ENCODE measurements at places on chromosomes 3 and 15.

DNA sequence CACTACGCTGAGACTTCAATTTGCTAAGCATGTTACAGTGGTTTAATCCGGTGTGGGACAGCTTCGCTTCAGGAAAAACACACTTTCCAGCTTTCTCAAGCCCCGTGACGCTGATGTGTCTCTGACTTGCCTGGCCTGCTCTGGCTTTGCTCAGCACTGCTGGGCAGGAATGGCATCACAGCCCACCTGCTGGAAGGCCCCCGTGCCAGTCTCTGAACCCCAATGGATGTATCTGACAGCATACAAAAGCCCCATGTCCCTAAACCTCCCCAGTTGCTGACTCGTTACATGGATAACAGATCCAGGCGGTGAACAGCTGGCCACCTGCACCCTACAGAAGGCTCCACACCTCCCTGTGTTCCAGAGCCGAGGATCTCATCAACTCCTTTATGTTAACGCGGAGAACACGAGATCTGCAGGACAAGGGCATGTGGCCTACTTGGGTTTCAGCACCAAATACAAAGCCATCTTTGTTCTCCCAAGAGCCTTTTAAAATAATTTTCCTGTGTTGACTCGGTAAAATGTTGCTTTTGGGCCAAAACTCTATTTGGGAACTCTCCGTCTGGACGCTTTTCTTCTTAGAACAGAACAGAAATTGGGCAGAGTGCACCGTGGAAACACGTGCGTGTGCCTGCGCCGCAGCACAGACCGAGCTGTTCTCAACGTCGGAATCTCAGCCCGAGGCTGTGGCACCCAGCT, 61.4 kb downstream of the ATP10A start:
- DNase-seq = no peak

DNA sequence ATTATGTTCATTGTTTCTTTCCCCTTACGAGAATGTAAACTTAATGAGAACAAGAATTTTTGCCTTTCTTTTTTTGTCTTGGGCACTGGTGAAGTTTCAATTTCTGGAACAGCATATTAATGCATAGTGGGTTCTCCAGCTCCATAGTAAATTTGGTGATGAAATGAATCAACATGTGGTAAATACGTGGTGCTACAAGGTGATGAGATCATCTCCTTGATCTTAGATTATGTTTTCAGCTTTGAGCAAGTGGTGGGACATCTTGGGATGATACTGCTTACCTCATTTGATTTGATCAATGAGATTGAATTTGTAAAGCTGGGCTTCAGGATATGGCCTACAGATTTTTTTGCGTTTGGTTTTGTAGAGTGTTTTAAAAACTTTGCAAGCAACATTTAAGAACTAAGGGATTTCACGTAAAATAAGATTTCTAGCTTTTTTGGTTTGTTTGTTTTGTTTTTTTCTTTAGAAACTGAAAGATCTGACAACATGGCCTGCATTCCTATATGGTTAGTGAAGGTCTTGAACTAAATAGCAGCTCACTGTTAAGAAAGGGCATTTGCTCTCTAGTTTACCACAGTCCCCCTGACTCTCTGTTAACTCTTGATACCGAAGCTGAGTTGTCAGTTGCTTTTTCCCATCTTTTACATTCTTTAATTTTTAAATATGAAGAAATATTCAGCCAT, 45.6 kb downstream of the FNDC3B start:
- peak; percentile 77 for DNase-seq

- DNase-seq = no peak
These were observed 16.1 kb upstream of the PLOD2 start for GRCh38 chr3:146177072-146177471.

DNA sequence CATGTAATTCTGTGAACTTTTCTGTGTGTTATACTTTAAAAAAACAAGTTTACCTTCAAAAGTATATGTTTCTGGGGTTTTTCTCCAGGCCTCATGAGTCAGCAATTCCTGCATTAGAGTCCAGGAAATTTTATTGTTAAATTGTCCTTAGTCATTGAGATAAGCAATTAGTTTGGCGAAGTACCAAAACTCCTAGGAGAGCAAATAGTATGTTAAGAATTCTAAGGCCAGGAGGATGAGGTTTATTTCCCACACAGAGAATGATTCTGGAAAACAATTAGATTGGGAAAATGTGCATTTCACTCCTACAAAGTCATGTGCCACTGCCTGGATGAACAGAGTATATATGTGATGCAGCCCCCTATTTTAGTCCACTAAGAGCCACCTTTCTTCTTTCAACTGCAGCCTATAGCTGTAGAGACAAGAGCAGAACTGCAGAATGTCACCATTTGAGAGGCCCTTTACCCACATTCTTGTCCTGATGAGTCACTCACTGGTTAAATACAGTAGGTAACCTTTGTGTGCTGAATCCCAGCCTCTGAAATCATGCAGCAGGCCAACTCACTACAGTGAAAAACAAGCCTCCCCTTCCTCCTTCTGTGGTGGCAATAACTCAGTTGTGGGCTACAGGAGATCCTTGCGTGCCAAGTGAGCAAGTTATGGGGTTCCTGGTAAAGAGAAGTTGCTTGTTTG, 452.8 kb upstream of the THBS1 start:
- peak; percentile 98 for DNase-seq

DNA sequence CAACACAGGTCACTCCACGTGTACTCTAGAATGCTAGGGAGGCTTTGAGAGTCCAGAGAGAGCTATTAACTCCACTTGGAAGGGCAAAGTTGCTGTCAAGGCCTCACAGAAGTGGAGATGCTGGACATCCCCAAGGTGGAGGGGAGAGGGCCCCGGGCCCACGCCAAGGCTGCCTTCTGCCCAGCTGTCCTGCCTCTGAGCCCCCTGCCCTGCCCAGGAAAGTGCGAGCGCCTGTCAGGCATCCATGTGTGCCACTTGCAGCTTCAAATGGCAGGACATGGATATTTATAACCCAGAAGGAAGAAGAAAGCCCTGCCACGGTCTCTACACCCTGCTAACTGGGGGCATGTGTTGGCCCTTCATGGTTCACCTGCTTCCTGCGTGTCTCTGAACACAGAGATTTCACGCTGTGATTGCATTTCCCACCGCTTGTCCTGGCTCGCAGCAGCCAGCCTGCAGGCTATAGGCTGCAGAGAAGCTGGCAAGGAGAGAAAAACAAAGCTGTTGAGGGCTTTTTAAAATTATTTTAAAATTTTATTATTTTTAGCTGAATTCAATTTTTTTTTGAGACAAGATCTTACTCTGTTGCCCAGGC, 17.0 kb downstream of the ANKDD1A start:
- no peak for DNase-seq

- DNase-seq = no peak
These were observed 11.2 kb downstream of the SH3GL3 start for GRCh38 chr15:83458381-83458780.

GRCh38 chr3:155714295-155714718, 30.6 kb downstream of the PLCH1 start:
- no peak for DNase-seq

Measured in amniotic epithelial cell (primary cell).